ENCODE measurements at places on chromosomes 4 and X.
A peak's percentile ranks its signal among the peaks of the same experiment; 100 is the strongest.

DNA sequence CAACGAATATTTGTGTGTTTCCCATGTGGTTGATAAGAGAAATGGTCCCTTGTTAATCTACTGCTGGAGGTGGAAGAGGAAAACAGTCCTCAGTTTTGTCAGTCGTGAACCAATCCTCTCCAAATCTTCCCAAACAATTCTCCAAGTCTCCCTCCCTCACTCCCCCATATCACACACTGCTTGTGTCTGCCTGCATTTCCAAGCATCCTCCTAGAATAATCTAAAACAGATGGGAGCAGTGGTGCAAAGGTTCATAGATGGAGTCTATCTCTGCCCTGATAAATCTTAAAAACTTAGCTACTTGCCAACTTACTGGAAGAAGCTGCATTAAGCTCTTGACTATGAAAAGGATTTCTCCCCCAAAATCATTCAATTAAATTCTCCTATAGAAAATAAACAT lies 43.7 kb upstream of the SH3KBP1 start:
- DNase-seq: no peak

DNA sequence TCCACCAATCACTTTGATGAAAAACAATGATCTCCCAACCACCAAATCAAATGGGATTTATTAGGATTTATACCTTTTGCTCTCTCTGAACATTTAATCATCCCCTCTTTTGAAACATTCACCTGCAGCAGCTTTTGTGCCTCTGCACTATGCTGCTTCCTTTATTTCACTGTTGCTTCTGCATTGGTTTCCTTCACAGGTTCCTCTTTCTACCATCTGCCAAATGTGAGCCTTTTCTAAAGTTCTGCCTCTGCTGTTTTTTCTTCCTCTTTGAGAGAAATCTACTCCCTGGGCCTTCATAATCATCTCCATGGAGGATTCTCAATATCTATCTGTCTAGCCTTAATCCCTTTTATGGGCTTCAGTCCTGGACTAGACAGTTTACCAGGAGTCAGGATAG lies 24.7 kb downstream of the CUL4B start:
- DNase-seq: no peak

DNA sequence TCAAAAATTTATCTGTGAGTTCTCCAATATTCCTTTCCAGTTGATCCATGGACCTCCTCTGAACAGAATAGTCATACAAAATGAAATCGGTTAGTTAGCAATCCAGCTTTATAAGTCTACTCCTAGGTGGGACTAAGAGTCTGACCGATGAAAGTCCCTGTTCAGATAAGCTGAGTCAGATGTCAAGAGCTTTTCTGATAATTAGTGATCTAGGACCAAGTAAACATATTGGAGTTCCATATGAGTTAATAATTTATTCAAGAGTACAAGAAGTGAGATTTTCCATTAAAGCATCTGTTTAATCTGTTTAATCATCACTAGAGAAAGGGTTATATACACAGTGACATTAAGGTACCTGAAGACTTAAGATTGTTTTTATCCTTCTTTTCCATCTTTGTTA lies 74.7 kb downstream of the UGT8 start:
- no peak for DNase-seq

GRCh38 chrX:154123241-154124219 lies 20.5 kb upstream of the OPN1LW start:
- DNase-seq: no peak

- no peak for DNase-seq
These were observed 80.8 kb upstream of the CLNK start for GRCh38 chr4:10765386-10765785.

GRCh38 chr4:122542411-122543236 lies 78.2 kb downstream of the IL21 start:
- no peak for DNase-seq

- DNase-seq: peak; percentile 11
These were observed 420 bp downstream of the TSC22D3 start for GRCh38 chrX:107775000-107775733.

GRCh38 chr4:36273276-36273675 lies 8.1 kb upstream of the DTHD1 start:
- no peak for DNase-seq

GRCh38 chrX:8345473-8345872 lies 119.2 kb upstream of the VCX3B start:
- no peak for DNase-seq

DNA sequence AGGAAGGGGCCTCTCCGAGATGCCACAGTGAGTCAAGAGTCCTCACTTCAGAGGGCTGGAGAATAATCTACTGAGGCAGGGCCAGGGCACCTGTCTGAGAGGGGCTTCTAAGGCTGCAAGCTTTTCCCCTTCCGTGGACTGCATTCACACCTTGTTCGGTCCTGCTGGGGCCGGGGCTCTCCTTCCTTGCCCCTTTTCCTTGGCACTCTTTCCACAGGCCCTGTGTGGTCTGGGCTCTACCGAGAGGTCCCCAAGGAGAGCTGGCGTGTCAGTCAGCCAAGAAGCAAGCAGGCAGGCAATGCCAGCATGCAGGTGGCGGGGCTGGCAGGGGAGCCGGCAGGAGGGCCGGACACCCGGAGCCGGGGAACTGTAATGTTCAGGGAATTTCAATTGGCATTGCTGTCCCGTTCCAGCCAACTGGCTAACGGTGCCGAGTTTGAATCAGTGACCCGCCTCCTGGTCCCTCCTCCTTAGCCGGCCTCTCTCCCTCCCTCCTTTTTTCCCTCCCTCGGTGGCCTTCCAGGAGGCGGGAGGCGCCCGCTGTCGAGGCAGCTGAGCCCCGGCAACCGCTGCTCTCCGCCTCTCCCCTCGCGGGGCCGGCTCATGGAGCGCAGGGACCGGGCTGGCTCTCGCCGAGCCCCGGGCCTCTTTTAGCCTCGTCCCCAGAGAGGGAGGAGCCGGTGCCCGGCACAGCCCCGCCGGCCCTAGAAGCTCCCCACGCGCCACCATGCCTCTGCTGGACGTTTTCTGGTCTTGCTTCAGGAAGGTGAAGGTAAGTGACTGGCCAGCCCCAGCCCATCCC lies at the start of gene STARD8:
Gene STARD8 (plus strand): TSS at position 511 of the 802 bp plus-strand sequence. CDS start 217 bp downstream, at position 728.
- DNase-seq: no peak

DNA sequence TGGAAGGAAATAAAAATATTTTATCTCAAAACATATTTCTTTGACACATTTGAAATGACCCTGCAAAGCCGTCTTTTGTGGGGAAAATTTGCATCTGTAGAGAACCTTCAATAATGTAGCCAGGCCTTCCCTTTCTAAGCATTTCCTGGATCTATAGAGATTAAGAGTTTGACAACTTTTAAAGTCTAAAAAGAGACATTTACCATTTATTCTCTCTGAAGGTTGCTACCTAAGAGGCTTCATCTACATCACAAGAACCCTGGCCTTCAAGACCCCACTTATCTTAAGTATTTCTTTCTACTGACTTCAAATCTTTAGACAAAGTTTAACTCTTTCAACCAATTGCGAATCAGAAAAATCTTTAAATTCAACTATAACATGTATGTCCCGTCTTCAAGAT lies 1639.8 kb downstream of the RPA4 start:
- DNase-seq: no peak

- no peak for DNase-seq
These were observed 115.5 kb upstream of the HS3ST1 start for GRCh38 chr4:11544211-11544610.

- DNase-seq: no peak
These were observed 108.8 kb downstream of the MAGEC2 start for GRCh38 chrX:142096253-142096652.

DNA sequence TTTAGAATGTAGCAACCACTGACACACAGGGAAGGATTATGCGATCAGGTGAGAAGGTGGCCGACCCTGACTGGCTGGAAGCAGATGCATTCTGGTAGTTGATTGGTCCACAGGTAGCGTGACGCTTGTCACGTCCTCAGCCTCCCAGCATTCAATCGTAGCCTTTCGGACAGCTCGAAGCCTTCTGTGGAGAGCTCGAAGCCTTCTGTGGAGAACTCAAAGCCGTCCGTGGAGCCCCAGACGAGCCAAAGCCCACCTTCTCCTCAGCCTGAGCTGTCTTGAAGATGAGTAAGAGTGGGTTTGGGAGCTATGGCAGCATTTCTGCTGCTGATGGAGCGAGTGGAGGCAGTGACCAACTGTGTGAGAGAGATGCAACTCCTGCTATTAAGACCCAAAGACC lies 319 bp downstream of the RPA4 start:
- DNase-seq: no peak

GRCh38 chr4:151400343-151400742 lies 8.6 kb upstream of the FHIP1A start:
- no peak for DNase-seq

GRCh38 chrX:13371186-13371585 lies 51.3 kb upstream of the ATXN3L start:
- DNase-seq: no peak

Data from stimulated activated naive CD8-positive, alpha-beta T cell treated with anti-CD3 and anti-CD28 coated beads, Interleukin-15, amount 100 ng/mL, for 72 hours (primary cell).